Activated CD4-positive, alpha-beta T cell treated with anti-CD3 and anti-CD28 coated beads for 1 hour (primary cell): ENCODE measurements at places on chromosomes 1 and 21.

DNA sequence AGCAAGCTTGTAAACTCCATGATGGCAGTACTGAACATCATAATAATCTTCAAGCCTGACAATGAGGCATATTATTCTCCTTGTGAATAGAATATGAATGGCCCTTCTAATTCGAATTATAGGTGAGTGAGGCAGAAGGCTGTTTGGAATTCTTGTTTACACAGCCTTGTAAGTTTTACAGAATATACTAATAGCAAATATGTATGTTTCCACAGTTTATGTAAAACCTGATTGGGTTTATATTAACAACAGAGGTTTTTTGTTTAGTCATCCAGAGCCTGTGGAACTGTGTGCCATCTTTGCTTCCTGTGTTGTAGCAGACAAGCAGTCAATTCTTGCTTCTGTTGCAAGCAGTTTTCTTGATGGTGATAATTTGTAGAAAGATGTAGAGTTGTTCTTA, 8.0 kb downstream of the OSBPL9 start:
- DNase-seq, result no peak

DNA sequence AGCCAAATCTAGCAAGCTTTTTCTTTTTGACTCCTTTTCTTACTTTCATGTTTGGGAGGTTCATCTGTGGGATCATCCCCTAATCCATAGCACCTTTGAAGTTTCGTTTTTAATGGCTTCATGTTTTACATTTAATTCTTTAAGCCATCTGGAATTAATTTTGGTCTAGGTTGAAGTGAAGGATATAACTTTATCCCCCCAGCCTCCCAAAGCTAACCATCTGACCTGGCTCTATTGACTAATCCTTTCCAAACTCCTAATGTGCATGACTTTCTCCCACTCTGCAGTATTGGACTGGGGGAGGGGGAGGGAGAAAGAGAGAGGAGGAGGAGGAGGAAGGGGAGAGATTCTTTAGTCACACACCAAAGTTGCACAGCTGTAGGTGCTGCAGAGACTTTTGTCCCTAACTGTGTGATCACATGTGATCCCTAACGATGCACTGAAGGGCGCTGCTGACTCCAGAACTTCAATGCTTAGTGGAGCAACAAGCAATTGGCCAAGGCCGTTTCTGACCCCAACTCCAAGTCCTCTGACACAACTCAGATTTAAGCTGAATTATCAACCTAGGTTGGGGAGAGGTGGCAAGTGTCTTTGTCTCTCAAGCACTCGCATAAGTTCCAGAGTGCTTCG, 191.6 kb downstream of the HUNK start:
- no peak for DNase-seq

GRCh38 chr1:187275346-187275745, 446.6 kb downstream of the PLA2G4A start:
- no peak for DNase-seq

DNA sequence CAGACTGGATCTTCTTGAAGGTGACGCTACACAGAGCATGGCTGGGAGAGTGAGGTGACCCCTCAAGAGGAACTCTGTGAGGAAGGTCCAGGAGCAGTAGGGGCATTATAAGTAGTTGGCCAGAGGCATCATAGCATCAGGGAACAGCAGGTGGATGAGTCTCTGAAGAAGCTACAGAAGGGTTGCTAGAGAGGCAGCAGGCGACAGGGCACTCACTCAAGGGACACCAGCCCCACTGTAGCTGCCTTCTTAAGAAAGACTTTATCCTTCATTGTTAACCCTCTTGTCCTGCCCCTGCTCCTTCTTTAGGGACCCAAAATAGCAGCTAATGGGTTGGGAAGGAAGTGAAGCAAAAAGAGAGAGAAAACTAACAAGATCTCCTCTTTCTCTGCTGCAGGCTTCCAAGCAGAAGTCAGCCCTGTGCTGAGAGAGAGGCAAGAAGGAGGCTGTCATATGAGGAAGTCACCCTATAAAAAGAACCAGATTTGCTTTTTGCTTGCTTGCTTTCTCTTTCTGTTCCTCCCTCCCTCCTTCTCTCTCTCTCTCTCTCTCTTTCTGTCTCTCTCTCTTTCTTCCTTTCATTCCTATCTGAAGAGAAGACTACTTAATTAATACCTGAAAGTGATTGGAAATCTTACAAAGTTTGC, 7.7 kb upstream of the CD5L start:
- no peak for DNase-seq

GRCh38 chr1:90726425-90726985, 9.4 kb upstream of the BARHL2 start:
- no peak for DNase-seq

GRCh38 chr1:27496604-27497155, 6.7 kb upstream of the WASF2 start:
- no peak for DNase-seq
